ENCODE measurements at places on chromosomes 4 and X.

GRCh38 chrX:112889400-112889799, 48.8 kb upstream of the AMOT start:
- DNase-seq = no peak

DNA sequence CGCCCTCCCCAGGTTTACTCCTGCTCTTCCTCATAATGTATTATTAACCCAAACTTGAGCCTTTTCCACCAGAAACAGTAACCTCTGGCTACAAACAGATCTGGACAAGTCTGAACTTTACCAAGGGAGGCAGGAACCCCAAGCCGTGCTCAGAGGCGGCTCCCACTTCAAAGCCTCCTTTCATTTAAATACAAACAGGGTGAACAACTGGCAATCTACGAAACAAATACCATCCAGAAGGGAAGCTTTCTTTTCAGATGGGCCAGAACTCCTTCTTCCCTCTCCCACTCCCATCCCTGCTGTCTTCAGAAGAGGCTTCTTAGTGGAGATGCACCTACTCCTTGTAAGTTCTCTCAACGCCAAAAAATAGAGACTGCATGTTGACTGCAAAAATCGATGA, 2.1 kb upstream of the GPC4 start:
- no peak for DNase-seq

DNA sequence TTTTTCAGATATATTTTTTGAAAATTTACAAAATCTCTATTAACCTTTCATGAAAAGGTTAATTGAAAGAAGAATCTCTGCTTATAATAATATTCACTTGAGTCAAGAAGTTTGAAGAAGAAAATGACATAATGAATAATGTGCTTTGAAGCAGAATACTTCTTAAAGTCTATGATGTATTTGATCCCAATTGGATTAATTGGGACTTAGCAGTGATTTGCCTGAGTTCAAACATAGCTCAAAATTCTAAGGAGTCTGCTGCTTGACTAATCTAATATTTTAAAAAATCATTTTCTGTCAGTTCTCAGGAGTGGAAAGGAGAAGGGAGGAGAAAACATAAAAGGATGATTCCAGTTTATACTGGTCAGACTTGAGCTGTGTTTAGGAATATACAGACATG, 1150.4 kb upstream of the INTU start:
- DNase-seq = no peak

DNA sequence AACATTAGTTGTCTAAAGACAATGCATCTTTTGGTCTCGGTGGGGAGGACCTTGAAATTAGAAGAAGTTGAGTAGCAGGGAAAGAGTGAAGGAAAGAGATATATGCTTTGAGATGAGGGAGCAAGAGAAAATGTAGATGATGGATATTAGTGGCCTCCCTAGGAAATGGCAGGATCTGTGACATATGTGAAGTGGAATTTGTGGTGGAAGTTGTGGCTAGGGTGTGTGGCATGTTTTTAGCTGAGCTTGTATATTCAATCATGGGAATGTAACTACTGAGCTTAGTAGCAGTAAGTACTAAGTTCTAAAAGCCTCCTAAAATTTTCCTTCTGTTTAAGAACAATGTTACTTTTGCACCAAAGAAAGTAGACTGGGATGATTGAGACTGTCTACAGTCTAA, 382.8 kb upstream of the CTSO start:
- DNase-seq = no peak

DNA sequence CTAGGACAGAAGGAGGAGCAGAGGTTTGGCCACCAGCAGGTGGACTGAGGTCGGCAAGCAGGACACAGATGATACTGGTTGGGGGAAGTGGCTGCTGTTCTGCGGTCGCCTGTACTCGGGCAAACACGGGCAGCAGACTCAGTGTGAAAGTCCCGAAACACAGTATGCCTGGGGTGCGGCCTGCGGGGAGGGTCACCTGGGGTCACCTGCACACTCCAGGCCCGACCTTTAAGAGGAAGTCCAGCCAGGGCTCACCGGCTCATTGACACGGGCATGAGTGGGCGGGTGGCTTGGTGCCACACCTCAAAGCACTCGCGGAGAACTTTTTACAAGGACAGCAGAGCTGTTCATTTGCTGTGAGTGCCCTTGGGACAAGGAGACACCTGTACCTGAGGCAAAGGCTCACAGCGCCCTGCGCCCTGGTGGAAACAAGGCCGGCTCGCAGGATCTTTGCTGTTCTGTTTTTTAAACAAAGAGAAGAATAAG, 71.5 kb upstream of the MXD4 start:
- no peak for DNase-seq

DNA sequence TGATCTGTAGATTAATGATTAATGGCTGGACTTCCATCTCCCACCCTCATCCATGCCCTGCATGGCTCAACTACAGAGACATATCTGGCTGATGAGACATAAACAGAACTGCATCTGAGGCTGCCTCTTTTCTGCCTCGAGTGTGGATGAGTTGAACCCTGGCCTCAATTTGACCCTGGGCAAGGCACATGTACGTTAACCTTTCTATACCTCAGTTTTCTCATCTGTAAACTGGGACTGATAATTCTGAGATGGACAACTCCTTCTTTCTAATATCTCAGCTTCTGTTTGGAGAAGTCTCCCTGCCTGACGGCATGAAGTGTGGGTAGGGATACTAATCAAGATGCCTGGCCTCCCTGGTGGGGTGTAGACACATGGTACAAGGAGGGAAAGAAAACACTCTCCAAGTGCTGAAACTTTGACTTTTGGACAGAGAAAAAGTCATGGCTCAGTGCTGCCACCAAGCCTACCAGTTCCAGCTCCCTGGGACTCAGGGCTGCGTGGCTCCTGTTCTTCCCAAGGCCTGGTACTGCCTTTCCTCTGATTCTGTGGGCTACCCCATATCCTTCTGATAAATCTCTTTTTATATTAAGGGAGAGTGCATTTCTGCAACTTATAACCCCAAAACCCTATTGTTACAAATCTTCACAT, 64.4 kb downstream of the HAUS3 start:
- no peak for DNase-seq

DNA sequence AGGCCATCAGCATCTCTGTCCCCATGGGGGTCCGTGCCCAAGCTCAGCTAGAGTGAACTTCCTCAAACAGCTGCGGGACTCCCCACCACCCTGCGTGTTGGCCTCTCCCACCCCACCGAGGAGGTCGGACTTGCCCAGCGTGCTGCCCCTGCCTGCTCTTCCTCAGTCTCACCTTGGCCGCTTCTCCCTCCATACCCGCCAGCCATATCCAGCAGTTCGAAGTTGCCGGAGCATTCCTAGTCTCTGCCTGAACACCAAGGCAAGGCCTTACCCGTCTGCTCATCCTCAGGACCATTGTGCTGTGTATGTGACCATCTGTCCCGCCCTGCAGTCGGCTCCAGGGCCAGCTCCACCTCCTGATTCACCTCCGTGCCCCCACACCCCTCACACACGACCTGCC, 84.5 kb downstream of the WFS1 start:
- DNase-seq = no peak

DNA sequence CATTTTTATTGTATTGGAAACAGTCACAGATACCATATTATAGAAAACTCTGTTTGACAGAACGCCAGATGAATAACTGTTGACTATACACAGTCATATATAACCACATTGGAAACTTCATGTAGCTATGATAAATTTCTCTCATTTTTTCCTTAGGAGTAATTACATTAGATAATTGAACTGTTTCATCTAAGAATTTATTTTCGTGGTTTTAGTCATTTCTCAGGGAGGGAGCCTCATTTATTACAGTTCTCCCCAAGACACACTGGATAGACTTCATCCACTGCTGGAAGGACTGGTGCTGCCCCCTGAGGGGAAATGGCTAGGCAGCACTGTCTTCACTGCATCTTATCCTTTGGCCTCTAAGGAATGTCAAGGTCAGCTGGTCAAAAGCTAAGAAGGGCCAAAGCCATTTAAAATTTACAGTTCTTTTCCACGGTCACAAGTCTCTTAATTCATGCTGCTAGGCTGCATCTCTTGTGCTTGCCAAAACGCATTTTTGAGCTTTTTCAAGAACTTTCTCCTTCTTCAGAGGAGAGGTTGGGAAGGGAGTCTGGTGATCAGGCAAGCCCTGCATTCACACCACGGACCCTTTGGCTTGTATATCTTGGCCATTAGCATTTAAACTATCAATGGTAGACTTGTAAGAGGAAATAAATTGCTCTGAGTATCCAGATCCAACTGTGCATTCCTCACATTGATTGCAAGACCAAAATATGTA, 145.1 kb downstream of the CBR4 start:
- no peak for DNase-seq

- no peak for DNase-seq
Measured at GRCh38 chr4:102585329-102585728, 84.2 kb downstream of the NFKB1 start.

GRCh38 chr4:153083447-153083947, 120.7 kb upstream of the TRIM2 start:
- DNase-seq = peak; percentile 57

GRCh38 chrX:35340465-35340864, 397.9 kb downstream of the FAM47B start:
- no peak for DNase-seq

DNA sequence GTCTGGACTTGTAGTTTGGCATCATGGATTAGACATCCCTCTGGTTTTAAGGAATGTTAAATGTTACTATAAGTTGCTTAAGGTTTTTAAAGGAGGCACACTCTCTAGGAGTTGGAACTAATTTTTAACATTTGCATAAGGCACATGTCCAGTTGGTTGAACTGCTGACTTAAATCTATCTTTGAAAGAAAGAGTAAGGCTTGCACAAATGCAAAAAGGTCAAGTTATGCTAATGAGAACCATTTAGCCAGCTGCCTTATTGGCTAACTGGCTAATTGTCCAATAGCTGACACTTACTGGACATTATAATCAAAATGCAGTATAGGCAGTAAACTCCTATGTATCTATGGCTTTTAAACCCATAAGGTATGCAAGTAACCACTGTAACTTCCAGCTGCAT, 206.1 kb upstream of the TTC29 start:
- DNase-seq = no peak

- no peak for DNase-seq
Measured at GRCh38 chrX:13397878-13398818, 78.3 kb upstream of the ATXN3L start.

GRCh38 chr4:3822230-3822947, 56.2 kb downstream of the ADRA2C start:
- no peak for DNase-seq

DNA sequence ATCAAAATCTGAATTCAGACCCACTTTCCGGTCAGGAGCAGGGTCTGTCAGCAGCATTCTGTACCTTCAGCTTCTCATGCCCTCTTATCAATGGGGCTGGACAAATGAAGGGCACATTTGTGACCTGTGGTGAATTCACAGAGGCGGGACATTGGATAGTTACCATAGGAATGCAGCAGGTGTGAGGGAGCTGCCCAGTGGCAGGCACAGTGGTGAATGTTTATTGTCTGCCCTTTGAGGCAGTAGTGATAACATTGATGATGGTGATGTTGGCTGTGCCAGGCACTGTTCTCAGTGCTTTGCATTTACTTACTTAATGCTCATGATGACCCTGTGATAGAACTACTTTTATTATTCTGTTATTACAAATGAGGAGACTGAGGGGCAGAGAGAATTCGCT, 101.2 kb upstream of the KIT start:
- no peak for DNase-seq

GRCh38 chrX:146887020-146887419, 72.5 kb upstream of the CXorf51A start:
- no peak for DNase-seq

- DNase-seq = no peak
Measured at GRCh38 chr4:152937336-152938236, 1.5 kb downstream of the FHDC1 start.

GRCh38 chr4:109916027-109916409, 3.3 kb downstream of the EGF start:
- DNase-seq = no peak

DNA sequence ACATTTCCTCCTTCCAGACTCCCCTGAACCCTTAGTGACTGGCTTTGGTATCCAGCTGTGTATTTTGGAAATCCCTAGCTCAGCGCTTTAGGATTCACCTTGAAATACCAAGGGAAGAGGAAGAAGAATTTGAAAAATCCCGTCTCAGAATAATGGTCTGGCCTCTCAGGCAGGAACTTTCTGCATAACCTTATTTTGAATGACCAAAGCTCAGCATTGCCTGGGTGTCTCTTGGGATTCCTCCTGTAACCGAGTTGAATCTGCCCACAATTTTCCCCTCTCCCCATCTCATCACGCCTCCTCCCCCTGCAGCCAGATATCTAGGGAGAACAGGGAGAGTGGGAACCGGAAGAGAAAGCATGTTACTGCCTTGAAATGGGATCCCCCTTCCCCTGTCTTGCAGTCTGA, 116.2 kb downstream of the SMIM20 start:
- no peak for DNase-seq

DNA sequence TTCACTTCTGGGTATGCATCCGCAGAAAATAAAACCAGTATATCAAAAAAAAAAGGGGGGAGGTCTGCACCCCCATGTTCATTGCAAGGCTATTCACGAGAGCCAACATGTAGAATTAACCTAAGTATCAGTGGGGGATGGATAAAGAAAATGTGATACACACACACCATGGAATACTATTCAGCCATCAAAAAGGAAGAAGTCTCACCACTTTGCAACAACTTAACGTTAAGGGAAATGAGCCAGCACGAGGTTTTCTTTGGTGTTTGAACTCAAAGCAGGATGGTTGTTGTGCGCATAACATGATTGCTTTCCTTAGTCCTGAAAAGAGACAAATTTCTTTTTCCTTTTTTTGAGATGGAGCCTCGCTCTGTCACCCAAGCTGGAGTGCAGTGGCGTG, 222.7 kb downstream of the SHOX start:
- DNase-seq = no peak

DNA sequence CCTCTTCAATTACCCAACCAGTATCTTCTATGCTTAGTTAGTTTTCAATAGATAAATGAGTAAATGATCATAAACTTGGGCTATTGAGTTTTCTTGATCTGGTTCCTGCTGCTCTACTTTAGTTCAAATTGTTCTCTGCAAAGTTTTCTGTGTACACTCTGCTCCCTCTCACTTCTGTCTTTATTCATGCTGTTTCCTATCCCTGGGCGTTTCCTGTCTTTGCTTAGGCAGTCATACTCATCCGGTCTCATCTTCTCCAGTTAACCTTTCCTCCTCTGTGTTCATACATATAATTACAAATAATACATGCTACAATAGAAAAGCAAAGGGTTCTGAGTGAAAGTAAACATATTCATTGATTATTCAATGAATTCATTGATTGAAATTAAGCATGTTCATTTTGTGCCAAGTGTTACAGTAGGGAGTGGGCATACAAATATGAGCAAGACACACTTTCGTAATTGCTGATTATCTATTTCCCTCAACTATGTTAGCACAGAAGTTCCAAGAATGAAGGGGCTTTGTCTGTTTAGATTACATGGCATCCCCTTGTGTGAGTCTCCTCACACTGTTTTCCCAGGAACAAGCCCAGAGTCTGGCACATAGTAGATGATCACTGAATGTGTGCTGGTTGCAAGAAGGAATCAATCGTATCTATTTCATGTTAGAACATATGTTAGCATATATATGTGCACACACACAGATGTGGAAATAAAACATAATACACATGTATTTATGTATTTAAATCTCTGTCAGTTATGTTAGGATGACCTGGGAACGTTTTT, 1.1 kb downstream of the RAB39B start:
- DNase-seq = peak; percentile 21

Data from CD4-positive, alpha-beta T cell treated with Interleukin-6 at 100 ng/mL for 8 hours (primary cell).